ENCODE measurements at places on chromosomes 2 and 18. TPM values are rescaled to one million over a fixed set of nuclear protein-coding genes. Genes with fewer than 3 reads are reported as not detected.

The TMEM87B gene
- 14.8 TPM for total RNA-seq

The FSIP2 gene
- total RNA-seq = 1.3 TPM

DNA sequence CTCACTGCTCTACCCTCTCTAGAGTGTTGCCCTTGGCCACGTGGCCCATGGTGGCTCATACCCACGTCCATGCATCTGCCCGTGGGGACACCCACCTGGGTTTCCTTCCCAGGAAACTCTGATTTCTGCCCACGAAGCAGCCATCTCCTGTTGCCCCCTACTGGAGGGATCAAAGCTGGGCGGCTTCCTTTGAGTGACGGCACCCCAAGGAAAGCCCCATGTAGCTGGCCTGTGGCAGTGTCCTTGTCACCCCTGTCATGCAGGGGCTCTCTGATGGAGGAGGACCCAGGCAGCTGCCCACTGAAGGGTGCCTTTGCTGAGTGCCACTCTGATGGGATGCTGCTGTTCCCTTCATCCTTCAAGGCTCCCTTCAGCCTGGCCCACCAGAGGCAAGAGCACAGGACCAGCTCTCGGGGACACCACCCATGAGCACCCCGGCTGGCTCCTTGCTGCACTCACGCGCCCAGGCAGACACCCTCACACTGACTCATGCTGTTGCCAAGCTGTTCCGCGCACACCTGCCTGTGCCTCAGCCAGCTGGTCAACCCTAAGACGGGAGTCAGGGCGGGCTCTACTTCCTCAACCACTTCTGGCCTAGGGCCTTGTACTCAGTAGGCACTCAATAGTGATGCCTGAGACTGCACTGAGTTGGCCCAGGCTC is 101.1 kb downstream of the CTIF start:
- no peaks in the 10 kb centered on the region for H3K36me3 ChIP-seq
- no peaks in the 10 kb centered on the region for H3K4me1 ChIP-seq
- H3K27ac ChIP-seq = no peak overlapping the region
- H3K4me3 ChIP-seq = no peak overlapping the region
- no peak for DNase-seq

GRCh38 chr18:7034924-7035323 is 82.7 kb downstream of the LAMA1 start:
- no peaks in the 10 kb centered on the region for H3K36me3 ChIP-seq
- no peaks in the 10 kb centered on the region for H3K4me1 ChIP-seq
- no peak overlapping the region for H3K27ac ChIP-seq
- DNase-seq = no peak
- H3K4me3 ChIP-seq = no peak overlapping the region

DNA sequence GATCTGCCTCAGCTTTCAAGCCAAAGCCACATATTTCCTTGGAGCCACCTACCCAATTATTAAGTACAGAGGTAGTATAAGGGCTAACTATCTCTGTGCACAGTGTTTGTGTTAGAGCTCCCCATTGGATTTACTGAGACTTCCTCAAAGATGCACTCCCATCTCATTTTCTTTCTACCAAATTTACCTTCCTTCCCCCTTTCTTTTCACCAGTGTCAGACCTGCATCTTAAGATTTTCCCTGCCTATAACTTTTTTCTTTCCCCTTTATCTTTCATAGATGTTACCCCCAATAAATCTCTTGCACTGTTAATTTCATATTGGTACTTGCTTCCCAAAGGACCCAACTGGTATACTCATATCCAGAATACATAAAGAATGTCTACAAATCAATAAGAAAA is 5.9 kb upstream of the REL start:
- DNase-seq = no peak
- H3K27me3 ChIP-seq = no peaks in the 10 kb centered on the region
- H3K4me3 ChIP-seq = no peak overlapping the region
- H3K4me1 ChIP-seq = peaks cover 5% of the 10 kb centered on the region
- H3K36me3 ChIP-seq = no peaks in the 10 kb centered on the region
- H3K27ac ChIP-seq = no peak overlapping the region

GRCh38 chr2:97911206-97911921 is 84.4 kb downstream of the TMEM131 start:
- no peak overlapping the region for H3K27ac ChIP-seq
- H3K4me1 ChIP-seq = peaks cover 16% of the 10 kb centered on the region
- H3K4me3 ChIP-seq = no peak overlapping the region
- H3K36me3 ChIP-seq = no peaks in the 10 kb centered on the region
- DNase-seq = no peak
- H3K27me3 ChIP-seq = no peaks in the 10 kb centered on the region

DNA sequence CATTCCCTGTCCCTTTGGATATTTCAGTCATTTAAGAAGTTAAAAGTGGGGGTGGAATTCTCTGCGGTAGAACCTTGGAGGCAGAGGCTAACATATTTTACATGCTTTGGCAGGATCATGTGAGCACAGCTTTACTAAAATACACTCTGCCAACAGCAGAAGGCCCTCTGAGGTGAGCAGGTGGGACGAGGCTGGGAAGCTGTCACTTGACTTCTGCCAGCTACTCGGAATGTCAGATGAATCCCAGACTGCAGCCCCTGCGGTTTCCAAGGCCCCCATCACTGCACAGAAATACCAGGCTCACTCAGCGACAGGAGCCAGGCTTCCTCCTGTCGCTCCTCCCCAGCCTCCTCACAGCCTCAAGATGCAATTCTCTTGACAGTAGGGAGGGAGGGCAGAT is 220.9 kb upstream of the REV1 start:
- no peaks in the 10 kb centered on the region for H3K36me3 ChIP-seq
- H3K4me1 ChIP-seq = no peaks in the 10 kb centered on the region
- H3K27me3 ChIP-seq = no peaks in the 10 kb centered on the region
- no peak overlapping the region for H3K4me3 ChIP-seq
- no peak overlapping the region for H3K27ac ChIP-seq
- no peak for DNase-seq

Measured in body of pancreas (tissue), 4 donors.